Choroid plexus epithelial cell (primary cell): ENCODE measurements at places on chromosomes 11 and 22.
A peak's percentile ranks its signal among the peaks of the same experiment; 100 is the strongest.

GRCh38 chr11:31763296-31763695, 47.8 kb downstream of the PAX6 start:
- no peak for DNase-seq

GRCh38 chr22:44491269-44492035, 6.6 kb downstream of the RTL6 start:
- no peak for DNase-seq

DNA sequence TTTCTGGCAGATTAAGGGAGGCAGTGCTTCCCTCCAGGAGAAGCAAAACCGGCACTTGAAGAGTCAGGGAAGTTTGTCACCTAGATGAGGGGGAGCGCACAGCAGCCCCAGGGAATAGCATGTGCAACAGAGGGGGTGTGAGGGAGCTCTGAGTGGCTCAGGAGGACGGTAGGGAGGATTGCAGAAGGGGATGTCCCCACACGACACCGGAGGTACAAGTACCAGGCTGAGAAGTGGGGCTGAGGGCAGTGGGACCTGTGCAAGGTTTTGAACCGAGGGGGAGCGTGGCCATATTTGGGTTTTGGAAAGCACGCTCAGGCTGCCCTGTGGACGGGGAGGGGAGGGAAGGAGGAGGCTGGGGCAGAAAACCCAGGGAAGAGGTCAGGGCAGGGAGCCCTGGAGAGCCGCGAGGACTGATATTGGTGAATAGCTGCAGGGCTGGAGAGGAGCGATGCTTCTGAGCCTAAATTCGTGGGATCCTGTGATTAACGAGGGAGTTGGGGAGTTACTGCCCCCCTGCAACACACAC, 17.9 kb upstream of the TMPRSS6 start:
- no peak for DNase-seq

- DNase-seq, result no peak
Measured at GRCh38 chr11:121153472-121153871, 52.4 kb downstream of the TECTA start.

DNA sequence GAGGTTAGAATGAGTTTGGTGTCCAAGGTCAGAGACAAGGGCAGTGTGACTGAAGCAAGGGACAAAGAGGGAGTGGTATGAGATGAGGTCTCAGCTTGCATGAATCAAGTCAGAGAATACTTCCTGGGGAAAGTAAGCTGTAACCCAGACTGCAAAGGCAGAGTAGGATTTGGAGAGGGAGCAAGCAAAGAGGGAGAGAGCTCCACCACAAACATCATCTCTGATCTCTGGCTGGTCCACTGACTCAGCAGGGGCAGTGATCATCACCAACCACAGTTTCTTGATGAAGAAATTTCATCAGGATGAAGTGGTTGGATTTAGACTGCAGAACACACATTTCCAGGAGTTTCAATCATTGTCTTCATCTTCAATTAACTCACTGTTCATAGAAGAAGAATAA, 54.9 kb upstream of the HMGXB4 start:
- DNase-seq, result no peak

DNA sequence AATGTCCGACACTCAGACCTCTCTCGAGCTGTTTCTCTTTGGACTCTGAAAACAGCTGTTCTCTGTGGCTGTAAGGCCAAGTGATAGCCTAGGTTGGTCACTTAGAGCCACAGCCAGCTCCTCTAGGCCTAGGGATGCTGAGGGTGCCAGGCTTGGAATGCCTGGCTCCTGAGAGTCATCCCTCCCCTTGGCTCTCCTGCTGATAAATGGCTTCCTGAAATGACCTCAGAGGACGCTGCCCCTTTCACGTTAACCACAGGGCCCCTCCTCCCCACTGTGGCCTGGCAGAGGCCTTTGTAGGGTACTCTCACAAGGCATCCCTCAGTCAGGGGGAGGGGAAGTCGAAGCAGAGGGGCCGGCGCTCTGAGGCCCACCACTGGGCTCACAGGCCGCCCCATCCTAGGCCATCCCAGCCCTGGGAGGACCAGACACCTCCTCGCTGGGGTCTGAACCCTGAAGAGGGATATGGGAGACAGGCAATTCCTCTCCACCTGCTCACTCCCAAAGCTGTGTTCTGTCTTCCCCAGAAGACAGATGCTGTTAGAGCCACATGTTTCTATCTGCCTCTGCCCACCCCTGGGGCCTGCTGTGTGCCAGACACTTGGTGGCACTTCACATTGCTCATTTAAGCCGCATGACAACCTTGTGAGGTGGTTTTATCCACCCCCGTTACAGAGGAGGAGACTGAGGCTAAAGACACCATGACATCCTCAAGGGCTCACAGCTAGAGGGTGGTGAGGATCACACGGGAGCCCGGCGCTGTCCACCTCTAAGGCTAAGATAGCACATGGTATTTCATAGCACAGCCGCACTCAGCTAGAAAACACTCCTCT, 50.9 kb downstream of the ARFGAP3 start:
- no peak for DNase-seq

GRCh38 chr11:9738707-9739106, 74.8 kb downstream of the SWAP70 start:
- DNase-seq, result no peak

DNA sequence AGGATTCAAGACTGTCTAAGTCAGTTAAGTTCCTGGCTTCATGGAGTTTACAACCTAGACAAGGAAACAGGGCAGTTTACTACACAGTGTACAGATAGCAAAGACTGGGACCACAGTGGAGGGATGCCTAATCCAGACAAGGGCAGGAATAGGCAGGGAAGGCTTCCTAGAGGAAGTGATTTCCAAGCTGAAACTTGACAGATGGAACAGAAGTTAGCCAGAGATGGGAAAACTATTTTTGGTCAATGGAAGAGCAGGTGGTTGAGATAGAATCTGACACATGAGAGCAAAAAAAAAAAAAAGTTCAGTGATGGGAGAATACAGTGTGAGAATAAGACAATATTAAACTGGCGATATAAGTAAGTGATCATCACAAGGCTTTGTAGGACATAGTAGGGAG, 1.3 kb downstream of the COA4 start:
- DNase-seq, result no peak

DNA sequence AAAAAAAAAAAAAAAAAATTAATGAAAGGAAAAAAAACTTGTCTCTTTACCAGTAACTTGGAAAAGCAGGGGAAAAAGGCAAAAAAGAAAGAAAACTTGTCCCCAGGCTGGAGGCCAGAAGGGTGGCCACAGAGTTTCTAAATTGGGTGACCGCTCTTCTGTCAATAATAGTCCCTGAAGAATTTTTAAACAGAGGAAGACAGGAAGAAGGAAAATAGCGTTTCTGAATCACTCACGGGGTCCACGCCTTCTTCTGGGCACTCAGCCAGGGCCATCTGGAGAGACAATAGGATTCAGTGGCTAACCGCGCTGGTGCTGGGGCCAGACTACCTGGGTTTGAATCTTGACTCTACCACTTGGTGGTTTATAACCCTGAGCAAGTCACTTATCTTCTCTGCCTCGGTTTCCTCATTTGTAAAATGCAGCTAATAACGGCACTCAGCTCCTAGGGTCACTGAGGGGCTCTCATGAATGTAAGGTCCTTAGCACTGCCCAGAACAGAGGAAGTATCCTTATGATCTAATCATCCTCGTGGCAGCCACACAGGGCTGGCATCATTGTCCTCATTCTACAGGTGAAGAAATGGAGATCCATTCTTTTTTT, 7.0 kb downstream of the C11orf86 start:
- DNase-seq, result peak; percentile 89

- peak; percentile 36 for DNase-seq
Measured at GRCh38 chr11:78268591-78269410, 80.1 kb downstream of the USP35 start.

GRCh38 chr11:5011254-5011653, 16.6 kb downstream of the OR51L1 start:
- DNase-seq, result no peak

DNA sequence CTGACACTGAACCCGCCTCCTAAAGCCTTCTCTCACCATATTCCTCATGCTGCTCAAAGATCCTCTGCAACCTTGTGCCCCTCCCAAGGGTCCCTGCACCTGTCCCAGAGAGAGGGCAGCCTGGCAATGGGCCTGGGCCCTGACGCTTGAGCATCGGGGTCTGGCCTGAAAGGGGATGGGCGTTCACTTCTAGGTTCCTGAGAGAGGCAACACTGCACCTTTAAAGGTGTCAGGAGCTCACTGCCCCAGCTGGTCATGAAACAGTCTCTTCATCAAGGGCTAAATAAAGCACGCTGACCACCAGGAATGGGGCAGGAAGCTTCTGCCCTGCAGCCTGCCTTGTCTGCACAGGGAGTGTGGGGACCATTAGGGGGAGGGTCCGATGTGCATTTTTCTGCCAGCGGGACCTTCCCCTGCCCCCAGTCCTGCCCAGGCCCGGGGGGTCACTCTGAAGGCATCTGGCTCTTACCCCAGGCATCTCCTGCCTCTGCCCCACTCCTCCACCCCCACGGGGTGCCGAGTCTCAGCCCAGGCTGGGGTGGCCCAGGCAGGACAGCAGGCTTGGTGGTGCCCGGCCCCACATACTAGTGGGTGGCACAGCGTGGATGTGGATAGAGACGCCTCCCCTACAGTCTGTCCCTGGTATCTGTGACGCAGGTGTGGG, 3.5 kb downstream of the C11orf21 start:
- DNase-seq, result no peak

DNA sequence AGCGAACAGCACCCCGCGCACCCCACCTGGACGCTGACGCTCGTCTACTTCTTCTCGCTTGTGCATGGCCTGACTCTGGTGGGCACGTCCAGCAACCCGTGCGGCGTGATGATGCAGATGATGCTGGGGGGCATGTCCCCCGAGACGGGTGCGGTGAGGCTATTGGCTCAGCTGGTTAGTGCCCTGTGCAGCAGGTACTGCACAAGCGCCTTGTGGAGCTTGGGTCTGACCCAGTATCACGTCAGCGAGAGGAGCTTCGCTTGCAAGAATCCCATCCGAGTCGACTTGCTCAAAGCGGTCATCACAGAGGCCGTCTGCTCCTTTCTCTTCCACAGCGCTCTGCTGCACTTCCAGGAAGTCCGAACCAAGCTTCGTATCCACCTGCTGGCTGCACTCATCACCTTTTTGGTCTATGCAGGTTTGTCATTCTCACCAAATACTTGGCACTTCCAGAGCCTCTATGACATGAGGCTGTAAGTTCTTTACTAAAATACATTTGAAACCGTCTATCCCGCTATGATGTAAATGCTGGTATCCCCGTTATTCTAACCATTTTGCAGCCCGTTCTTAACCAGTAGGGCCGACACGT, 535 bp downstream of the AQP11 start:
- DNase-seq, result peak; percentile 66

- peak; percentile 45 for DNase-seq
Measured at GRCh38 chr11:27456140-27456794, 16.3 kb downstream of the LGR4 start.

DNA sequence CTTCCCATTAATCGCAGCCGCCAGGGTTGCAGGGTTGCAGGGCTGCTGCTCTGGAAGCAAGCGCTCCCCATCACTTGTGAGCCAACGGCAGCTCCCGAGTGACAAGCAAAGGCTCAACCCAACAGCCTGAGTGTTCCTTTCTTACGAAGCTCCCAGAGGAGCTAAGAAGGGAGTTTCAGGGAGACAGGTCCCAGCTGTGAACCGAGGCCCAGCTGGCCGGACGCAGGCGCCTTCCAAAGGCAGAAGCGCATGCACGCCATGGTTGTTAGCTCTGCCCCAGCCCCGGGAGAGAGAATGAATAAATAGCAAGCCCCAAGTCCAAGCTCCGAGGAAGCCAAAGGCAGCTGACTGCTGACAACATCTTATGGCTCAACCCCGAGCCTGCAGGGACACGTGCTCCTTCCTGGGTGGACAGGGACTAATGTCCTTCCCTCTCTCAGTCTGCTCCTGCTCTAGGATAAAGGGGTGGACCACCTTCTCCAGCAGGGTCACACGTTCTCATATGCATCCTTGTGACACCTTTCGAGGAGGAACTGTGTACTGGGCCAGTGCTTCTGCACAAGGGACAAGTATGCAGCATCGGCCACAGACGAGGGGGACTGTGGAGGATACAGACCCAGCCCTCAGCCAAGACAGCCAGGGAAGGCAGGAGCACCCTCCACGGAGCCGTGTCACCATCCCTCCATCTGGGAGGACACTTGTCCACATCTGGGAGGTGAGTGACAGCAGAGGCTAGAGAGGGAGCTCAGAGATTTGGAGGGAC, 29.9 kb downstream of the SHANK2 start:
- DNase-seq, result no peak

DNA sequence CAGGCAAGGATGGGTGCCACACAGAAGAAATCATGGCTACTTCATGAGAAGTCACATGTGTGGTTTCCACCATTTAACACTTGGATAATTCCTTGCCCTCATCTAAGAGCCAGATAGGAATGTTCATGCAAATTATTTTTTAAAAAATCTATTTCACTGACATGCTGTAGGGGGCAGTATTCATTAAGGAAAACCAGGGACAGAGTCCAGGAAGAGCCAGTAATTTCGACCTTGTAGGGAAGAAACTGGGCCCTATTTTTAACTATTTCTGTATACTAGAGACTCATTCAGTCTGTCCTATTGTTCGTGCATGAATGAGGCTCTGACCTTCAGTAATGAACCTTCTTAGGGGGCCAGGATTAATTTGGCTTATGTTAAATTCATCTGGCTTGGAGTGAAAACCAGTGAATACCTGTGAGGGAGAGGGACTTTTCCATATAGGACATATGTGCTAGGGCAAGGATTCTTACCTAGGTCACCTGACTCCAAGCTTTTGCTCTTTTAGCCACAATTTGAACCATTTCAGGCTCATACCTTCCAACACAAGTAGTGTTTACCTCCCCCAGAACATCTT, 192.7 kb downstream of the NAV2 start:
- DNase-seq, result peak; percentile 76

DNA sequence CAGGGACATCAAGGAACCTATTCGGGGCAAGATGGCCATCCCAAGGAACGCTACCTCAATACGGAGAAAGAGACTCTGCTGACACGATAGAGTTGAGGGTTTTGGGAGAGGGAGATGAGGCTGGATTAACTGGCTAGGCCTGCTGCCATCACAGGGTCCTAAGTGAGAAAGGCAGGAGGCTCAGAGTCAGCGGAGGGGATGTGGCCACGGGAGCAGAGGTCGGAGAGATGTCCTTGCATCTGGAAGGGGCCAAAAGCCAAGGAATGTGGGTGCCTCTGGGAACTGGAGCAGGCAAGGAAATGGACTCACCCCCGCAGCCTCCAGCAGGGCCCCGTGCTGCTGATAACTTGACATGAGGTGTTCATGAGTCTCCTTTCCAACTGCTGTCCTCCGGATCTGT, 31.0 kb upstream of the RFPL3 start:
- DNase-seq, result no peak

GRCh38 chr11:47186076-47186699, at the start of gene PACSIN3:
PACSIN3 (minus strand) TSS chr11:47186434; CDS start chr11:47182727, 3,707 bp downstream.
- DNase-seq, result no peak
